ENCODE measurements at places on chromosomes 3 and 15. TPM values are rescaled to one million over a fixed set of nuclear protein-coding genes. Genes with fewer than 3 reads are reported as not detected.

Gene GP5
- 1.1 TPM for total RNA-seq

Gene PYGO1
- 7.9 TPM for total RNA-seq

Gene SCG5
- total RNA-seq, result 4.9 TPM

Gene LTK
- total RNA-seq, result 1.3 TPM

Gene TM4SF1
- 177 TPM for total RNA-seq

DNA sequence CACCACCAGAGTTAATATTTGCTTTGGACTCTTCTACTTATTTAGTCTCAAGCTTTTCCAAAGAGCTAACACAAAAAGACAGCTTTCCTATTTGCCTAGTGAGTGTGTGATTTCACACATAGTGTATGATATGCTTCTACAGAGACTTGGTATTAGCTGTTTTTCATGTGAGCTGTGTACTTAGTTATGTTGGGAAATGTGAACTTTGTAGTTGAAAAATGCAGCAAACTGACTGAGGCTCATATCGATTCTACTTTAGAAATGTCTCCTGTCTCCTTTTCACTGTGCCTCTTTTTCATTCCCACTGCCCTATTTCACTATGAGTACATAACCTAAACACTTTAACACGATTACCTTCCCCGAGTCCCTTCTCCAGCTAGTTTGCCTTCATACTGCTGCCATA lies 136.5 kb downstream of the ALCAM start:
- no peak for DNase-seq
- H3K36me3 ChIP-seq, result no peaks in the 10 kb centered on the region
- no peaks in the 10 kb centered on the region for H3K27me3 ChIP-seq
- no peak overlapping the region for H3K4me3 ChIP-seq
- peaks cover 6% of the 10 kb centered on the region for H3K4me1 ChIP-seq

- no peaks in the 10 kb centered on the region for H3K36me3 ChIP-seq
- H3K27ac ChIP-seq, result no peak overlapping the region
- H3K4me3 ChIP-seq, result no peak overlapping the region
- H3K27me3 ChIP-seq, result no peaks in the 10 kb centered on the region
- no peaks in the 10 kb centered on the region for H3K4me1 ChIP-seq
Measured at GRCh38 chr3:154018100-154018696, 103.0 kb upstream of the ARHGEF26 start.

GRCh38 chr3:73143401-73143800 lies 81.9 kb downstream of the EBLN2 start:
- H3K27ac ChIP-seq, result no peak overlapping the region
- no peaks in the 10 kb centered on the region for H3K36me3 ChIP-seq
- DNase-seq, result no peak
- H3K4me1 ChIP-seq, result no peaks in the 10 kb centered on the region
- no peaks in the 10 kb centered on the region for H3K27me3 ChIP-seq
- no peak overlapping the region for H3K4me3 ChIP-seq

- no peaks in the 10 kb centered on the region for H3K27me3 ChIP-seq
- DNase-seq, result no peak
- peaks cover 6% of the 10 kb centered on the region for H3K4me1 ChIP-seq
Measured at GRCh38 chr3:177300842-177301241, 103.6 kb upstream of the TBL1XR1 start.

- no peaks in the 10 kb centered on the region for H3K4me1 ChIP-seq
- no peak for DNase-seq
- H3K27me3 ChIP-seq, result no peaks in the 10 kb centered on the region
- H3K4me3 ChIP-seq, result no peak overlapping the region
- no peaks in the 10 kb centered on the region for H3K36me3 ChIP-seq
Measured at GRCh38 chr3:150775001-150775599, 12.1 kb upstream of the SIAH2 start.

GRCh38 chr3:94110854-94111253 lies 48.0 kb downstream of the NSUN3 start:
- H3K27me3 ChIP-seq, result no peaks in the 10 kb centered on the region
- H3K4me3 ChIP-seq, result no peak overlapping the region
- no peak overlapping the region for H3K27ac ChIP-seq
- H3K36me3 ChIP-seq, result peaks cover 7% of the 10 kb centered on the region
- no peak for DNase-seq

Measured in lung (tissue), 17 donors.